ENCODE measurements at places on chromosomes 5 and 9.
A peak's percentile ranks its signal among the peaks of the same experiment; 100 is the strongest.

DNA sequence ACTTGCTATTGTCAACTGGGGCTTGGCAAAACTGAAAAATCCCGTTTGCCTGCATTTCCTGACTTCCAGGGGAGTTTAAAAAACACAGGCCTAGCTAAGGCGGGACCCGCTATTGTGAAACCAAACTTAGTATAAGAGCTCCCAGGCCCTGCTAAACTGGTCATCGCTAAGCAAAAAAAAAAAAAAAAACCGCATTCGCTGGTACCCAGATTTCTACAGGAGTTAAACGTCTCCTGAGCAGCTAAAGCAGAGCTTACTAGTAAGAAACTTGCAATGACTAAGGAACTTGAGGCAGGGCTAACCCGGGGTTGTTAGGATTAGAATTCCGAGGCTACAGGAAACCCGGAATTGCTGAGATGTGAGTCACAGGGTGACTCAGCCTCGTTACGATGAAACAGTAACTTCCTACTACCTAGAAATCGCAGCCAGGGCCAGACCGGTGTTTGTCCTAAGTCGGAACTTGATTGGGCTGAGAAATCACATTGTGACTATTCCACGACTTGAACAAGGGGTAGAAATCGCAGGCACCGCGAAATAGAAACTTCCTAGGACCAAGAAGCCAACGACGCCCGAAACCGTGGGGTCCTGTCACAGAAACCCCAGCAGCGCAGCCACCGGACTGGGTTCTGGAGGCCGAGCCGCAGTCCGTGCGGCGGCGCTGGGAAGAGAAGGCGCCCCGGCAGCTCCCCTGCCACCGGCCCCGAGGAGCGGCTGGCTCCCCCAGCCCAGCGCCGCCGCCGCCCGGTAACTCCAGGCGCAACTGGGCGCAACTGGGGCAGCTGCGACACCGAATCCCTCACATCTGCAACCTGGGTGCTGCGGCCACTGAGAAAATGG is 89.4 kb downstream of the ANXA2R start:
- peak; percentile 94 for DNase-seq

DNA sequence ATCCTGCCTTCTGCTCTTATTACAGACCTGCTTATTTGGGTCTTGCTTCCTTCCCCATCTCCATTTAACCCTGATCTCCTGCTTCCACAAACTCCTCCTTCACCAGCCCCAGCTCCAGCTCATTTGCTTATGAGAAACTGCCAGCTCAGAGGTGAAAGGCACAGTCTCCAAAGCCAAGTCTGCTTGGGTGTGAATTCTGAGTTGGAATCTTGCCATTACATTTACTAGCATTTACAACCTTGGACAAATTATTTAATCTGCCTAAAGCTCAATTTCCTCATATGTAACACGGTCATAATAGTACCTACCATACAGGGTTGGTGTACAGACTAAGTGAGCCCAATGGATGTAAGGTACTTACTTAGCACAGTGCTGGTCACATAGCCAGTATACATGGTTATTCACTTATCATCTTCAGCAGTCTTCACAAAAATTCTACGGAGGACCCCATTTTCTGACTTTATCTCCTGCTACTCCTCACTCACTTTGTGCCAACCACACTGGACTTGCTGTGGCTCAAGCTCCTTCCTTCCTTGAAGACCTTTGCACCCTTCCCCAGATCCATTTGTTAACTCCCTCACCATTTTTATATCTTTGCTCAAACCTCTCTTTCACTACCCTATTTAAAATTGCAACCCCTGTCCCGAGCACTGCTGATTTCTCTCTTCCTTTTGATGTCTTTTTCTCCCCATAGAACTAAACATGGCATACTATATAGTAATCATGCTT is 86.2 kb downstream of the DOCK2 start:
- DNase-seq, result no peak

DNA sequence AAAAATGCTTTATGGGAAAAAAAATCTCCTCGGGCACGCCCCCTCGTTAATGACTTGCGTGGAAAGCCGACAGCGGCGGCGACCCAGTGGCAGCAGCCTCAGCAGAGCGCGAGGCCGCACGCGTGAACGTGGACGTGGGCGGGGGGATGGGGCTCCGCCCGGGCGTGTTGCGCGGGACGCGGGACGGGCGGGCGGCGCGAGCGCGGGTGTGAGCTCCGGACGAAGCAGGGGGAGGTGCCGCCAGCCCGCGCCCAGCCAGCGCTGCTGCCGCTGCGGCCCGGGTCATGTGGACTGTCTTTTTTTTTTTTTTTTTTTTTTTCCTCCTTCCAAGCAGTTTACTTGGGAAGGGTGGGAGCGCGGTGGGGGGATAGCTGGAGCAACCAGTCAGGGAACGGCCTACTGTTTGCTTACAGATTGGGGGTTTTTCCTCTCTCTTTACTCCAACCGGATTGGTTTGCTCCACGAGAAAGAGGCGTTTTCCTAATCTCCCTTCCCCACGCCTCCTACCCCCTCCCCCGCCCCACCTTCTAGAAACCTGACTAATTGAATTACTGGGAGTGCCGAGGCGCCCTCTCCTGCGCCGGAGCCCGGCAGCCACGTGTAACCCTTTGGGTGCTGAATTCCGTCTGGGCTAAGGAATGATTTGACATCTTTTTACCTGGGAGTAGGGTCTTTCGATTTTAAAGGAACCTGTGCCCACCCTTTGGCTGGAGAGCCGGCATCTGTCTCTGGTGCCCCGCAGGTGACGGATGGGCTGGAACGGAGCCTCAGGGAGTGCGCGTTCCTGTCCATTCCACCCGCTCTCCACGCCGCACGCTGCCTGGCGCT is 1.7 kb upstream of the EFNA5 start:
- DNase-seq, result peak; percentile 70

DNA sequence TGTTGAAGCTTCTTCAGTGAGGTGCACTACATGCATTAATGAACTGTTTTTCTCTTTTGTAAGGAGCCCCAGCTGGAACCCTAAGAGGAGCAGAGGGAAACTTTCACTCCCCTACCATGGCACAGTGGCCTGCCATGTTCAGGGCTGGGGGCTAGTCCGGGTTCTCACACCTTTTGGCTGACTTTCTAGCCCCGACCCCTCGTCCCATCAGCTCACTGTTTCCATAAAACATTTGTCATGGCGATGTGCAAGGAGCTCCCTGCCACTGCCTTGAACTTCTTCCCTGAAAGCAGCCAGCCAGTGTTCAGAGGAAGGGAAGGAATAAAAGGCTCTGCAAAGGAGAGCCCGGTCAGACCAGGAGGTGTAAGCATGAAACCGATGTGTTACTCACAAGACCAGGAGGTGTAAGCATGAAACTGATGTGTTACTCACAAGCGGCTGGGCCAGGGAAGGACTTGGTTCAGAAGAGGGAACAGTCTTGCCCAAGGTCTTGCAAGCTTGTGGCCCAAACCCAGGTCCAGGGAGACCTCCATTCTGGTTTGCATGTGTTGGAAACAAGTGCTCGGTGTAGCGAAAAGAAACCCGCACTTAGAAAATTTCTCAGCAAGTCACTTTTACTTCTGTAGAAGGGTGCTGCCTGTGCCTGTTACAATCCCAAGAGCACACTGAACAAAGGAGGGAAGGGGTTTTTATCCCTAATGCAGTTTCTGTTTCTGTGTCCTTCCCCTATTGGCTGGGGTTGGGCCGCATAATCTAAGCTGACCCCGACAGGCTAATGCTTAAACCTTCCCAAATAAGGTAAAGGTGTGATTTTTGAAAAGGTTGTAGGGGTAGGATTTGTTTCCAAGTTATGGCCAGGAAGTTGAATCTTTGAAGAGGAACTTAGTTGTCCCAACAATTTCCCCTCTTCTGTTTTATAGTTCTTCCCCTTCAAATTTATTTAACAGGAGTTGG is 3.4 kb upstream of the ABO start:
- no peak for DNase-seq

GRCh38 chr5:1208743-1209488 is 7.5 kb downstream of the SLC6A19 start:
- peak; percentile 5 for DNase-seq

DNA sequence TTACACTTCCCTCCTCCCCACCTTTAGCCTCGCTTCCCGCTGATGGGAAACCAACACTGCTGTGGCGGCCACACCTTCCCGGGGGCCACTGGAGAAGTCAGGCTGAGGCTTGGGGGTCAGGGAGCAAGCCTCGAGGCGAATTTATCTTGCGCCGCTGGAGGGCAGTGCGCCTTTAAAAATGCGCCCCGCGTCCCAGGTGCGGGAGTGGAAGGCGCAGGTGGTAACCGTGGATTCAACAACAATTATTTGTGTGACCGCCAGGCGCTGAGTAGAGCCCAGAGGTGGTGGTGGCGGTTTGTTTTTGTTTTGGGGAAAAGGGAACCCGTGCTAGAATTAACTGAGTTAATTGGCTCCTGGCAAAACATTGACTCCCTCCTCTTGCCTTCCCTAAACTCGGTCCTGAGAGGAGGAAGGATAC is 1.1 kb downstream of the CFAP77 start:
- peak; percentile 62 for DNase-seq

GRCh38 chr5:56440871-56441740 is 208.0 kb upstream of the ANKRD55 start:
- DNase-seq, result peak; percentile 59

GRCh38 chr5:140569197-140569596 is 4.6 kb downstream of the SLC35A4 start:
- peak; percentile 82 for DNase-seq

DNA sequence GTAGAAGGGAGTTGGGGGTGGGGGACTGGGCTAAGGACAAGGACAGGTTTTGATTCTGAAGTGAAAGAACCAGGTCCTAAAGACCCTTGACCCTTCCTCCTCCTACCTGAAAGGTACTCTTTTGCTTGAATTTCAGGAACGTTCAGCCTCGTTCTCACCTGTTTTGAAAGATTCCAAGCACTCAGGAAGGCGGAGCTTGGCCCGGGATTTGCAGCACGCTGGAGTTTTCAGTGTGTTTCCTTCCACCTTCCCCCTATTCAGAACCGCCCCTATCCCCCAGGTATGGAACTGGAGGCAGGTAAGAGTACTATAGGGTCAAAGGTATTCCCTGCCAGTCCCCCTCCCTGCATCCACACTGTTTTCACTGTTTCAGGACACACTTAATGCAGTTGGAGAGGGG is 7.1 kb downstream of the EGR1 start:
- no peak for DNase-seq

- DNase-seq, result no peak
Observed at GRCh38 chr9:133641396-133641655, 5.2 kb downstream of the DBH start.

DNA sequence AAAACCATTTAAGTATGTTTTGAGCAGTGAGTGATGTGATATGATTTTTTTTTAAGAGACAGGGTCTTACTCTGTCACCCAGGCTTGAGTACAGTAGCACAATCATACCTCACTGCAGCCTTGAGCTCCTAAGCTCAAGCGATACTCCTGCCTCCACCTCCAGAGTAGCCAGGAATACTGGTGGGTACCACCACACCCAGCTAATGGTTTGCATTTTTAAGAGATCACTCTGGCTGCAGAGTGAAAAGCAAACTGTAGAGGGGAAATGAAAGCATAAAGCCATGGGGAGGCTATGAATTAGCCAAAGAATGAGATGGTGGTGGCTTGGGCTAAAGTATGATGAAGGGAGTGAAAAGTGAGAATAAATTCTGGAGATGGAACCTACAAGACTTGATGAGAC is 199.1 kb downstream of the HINT1 start:
- no peak for DNase-seq

DNA sequence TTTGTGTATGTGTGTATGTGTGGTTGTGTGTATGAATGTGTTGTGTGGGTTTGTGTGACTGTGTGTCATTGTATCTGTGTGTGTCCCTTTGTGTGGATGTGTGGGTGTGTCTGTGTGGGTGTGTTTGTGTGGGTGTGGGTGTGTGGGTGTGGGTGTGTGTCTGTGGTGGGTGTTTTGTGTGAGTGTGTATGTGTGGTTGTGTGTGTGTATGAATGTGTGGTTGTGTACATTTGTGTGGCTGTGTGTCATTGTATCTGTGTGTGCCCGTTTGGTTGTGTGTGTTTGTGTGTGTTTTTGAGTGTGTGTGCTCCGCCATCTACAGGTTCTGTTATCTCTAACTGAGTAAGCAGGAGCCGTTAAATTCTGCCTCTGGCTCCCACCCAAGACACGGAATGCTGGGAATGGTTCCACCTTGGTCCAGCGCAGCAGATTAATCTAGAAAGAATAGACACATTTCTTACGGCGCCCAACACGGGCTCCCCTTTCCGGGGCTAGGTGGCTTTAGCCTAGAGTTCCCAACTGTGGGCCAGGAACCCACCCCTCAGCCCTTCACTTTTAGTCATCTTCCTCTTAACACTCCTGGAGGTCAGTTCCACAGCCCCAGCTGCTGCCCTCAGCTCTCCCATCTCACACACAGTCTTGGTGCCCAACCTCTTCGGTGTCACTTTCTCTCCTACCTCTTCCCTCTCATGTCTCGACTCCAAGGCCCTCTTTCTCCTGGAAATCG is 197.1 kb downstream of the TTLL11 start:
- no peak for DNase-seq

DNA sequence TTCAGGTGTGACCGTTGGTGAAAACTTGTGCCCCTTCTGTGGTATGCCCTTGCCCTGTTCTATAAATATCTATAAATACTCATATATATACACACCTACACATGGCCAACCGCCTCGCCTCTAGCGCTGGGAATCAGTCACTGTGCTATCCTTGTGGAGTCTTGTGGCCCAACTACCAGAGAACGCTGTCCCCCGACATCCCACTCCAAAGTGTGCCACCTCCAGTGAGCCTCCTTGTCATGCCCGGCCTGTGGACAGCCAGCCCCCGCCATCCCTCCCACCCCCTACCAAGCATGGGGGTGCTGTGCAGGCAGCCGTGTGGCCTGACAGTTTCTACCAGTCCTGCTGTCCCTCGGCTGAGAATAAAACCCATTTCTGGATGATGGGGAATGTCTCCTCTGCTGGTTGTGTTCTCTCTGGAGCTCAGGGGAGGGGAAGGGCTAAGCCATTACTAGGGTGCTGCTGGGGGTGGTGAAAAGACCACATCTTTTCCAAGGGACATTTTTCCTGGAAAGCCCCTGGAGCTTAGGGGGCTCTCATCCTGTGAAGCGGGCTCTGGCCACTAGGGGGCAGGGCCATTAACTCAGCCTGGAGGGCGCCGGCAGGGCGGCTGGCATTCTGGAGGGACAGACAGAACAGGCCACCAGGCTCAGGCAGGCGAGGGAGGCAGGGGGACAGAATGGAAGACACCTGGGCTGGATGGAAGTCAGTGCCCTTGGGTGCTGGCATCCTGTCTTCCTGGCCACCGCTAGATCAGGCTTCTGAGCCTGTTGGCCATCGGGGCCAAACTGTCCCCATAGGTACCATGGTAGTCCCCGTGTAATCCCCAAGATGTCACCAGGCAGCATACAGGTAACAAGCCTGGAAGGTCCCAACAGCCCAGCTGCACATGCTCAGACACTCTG is 20.7 kb downstream of the GOLGA2 start:
- DNase-seq, result peak; percentile 69

DNA sequence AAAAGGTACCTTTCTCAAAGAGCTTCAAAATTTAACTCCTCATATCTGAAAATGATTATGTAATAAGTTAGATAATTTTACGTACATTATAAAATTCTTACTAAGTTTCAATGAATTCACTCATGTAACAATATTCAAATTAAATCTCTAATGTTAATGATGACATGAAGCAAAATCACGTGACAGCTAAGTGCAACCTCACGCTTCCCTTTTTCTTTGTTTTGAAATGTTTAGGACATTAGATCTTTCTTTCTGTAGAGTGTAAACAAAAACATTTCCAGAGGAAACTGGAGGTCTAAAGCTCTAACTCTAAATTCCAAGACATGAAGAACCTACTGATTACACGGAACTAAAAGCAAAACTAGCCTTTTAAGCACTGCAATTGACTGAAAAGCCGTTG is 227.3 kb upstream of the TBCA start:
- no peak for DNase-seq

- peak; percentile 89 for DNase-seq
Observed at GRCh38 chr9:27033815-27034403, 28.4 kb upstream of the LRRC19 start.

- no peak for DNase-seq
Observed at GRCh38 chr5:6384856-6385255, 6.5 kb upstream of the MED10 start.
